Activated naive CD4-positive, alpha-beta T cell treated with anti-CD3 and anti-CD28 coated beads for 36 hours (primary cell): ENCODE measurements at places on chromosomes 4 and X. TPM values are rescaled to one million over a fixed set of nuclear protein-coding genes. Genes with fewer than 3 reads are reported as not detected.

WAS gene
- total RNA-seq: 76.1 TPM

DNA sequence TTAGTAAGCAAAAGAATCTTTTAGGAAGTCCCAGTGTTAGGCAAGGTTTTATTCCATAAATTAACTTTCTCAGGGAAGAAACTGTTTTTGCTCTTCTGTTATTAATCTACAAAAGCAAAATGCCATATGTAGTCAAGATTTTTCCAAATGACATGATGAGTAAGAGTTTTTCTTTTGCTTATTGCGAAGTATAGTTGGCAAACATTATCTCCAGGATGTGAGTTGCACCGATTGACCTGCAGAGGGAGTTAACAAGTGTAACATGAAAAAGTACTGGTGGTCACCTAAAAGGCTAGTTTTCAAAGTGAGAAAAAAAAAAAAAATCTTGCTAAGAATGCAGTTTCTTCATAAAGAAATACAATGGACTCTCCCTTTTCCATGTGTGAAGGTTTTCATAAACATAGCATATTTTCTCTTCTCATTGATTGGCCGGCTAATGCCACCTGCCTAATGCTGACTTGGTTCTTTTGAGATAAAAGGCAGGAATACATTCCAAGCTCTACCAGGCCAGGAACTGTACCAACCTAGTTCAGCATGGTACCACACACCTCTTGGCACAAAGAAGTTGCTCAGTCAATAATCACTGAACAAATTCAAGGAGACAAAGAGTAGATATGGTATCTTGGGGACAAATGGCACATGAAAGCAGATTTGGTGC lies 100.2 kb downstream of the LNX1 start:
- H3K4me1 ChIP-seq: no peaks in the 10 kb centered on the region
- H3K27ac ChIP-seq: no peak overlapping the region
- H3K27me3 ChIP-seq: peaks cover 11% of the 10 kb centered on the region
- H3K36me3 ChIP-seq: no peaks in the 10 kb centered on the region

DNA sequence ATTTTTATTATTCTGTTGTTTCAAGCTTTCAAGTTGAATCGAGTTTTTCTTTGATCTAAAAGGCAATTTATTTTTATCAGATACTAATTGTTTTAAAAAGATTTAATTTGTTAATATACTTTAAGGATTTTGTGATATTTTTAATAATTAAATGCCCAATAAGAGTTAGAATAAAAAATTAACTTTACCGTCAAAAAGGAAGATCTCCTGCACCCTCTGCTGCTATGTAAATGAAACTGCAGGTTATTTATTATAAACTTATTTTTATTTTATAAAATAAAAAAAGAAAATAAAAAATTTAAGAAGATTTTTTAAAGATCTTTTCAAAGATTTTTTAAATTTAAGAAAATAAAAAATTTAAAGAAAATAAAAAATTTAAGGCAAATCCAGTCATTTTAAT lies 166.1 kb downstream of the CCSER1 start:
- no peak overlapping the region for H3K27ac ChIP-seq
- DNase-seq: no peak
- H3K4me1 ChIP-seq: no peaks in the 10 kb centered on the region
- H3K4me3 ChIP-seq: no peak overlapping the region
- H3K27me3 ChIP-seq: no peaks in the 10 kb centered on the region
- no peaks in the 10 kb centered on the region for H3K36me3 ChIP-seq

DNA sequence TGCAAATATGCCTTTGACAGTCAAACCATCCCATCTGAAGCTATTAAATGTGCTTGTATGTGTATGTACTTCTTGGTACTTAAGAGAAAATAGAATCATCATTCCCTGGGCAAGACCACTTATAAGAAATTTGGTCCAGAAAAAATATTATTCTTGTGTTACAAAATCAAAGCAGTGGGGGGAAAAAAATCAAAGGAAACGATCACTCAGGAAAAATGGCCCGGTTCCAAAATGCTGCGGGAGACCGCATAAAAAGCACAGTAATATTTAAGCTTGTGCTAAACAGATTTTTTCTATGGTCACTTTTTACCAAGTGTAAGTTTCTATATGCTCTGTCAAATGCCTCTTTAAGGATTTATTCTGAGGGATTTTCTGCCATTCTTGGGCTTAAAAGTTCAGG lies 36.1 kb downstream of the RAI2 start:
- H3K36me3 ChIP-seq: peaks cover 4% of the 10 kb centered on the region
- H3K27ac ChIP-seq: no peak overlapping the region
- H3K4me1 ChIP-seq: no peaks in the 10 kb centered on the region
- no peaks in the 10 kb centered on the region for H3K27me3 ChIP-seq
- no peak for DNase-seq
